ENCODE measurements at places on chromosomes 5 and 9. TPM values are rescaled to one million over a fixed set of nuclear protein-coding genes. Genes with fewer than 3 reads are reported as not detected.

Gene FAM78A
- 0.65 TPM for polyA plus RNA-seq

Gene ABHD17B
- polyA plus RNA-seq: 16.6 TPM

Gene IFNB1
- not detected for polyA plus RNA-seq

Gene RELL2
- polyA plus RNA-seq: 6.5 TPM

Gene TTC23L
- 0.17 TPM for polyA plus RNA-seq

Gene CKMT2
- not detected for polyA plus RNA-seq

Gene PCDHGB5
- polyA plus RNA-seq: 1.9 TPM

Gene SOWAHA
- polyA plus RNA-seq: 0.06 TPM

Gene TLX3
- polyA plus RNA-seq: not detected

Gene HBEGF
- 5.1 TPM for polyA plus RNA-seq

Gene C5orf58
- not detected for polyA plus RNA-seq

Gene GALNT12
- polyA plus RNA-seq: 3.2 TPM

Gene ST8SIA4
- 0.54 TPM for polyA plus RNA-seq

Gene FLT4
- 2.6 TPM for polyA plus RNA-seq

Gene OMD
- polyA plus RNA-seq: not detected

Gene NEUROG1
- not detected for polyA plus RNA-seq

Gene PDLIM4
- 0.20 TPM for polyA plus RNA-seq

Gene ISL1
- polyA plus RNA-seq: not detected

Gene CATSPER3
- 0.62 TPM for polyA plus RNA-seq

Gene ATP10B
- polyA plus RNA-seq: not detected

Gene GLRA1
- not detected for polyA plus RNA-seq

Gene NOXA1
- 1.5 TPM for polyA plus RNA-seq

Data from A549 (cell line).